ENCODE measurements at places on chromosomes 13 and 19.

- no peak for DNase-seq
These were observed 267.1 kb downstream of the KLF5 start for GRCh38 chr13:73325723-73326558.

DNA sequence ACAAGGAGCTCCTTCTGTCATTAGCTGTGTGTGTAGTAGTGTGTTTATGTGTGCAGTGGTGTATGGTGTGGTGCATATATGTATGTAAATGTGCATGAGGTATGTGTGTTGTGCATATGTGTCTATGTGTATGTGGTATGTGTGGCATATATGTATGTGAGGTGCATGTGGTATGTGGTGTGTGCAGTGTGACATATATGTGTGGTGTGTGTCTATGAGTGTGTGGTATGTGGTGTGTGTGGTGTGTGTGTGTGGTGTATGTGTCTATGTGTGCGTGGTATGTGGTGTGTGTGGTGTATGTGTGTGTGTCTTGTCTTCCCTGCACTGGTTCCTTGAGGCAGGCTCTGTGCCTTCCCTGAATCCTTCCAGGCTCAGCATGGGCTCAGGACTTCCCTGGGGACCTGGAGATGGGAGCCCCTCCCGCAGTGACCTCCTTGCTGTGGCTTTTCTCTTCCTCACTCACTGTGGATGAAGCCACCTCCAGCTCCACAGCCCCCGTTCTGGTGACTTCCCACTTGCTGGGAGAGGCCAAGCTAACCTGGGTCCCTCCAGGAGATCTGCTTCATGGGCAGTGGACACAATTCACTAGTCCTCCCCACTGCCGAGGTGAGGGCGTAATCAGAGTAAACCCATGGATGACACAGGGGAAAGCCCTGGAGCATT lies 64.2 kb downstream of the CCDC70 start:
- no peak for DNase-seq

- DNase-seq: no peak
These were observed 6.5 kb downstream of the UQCRFS1 start for GRCh38 chr19:29206453-29206852.

DNA sequence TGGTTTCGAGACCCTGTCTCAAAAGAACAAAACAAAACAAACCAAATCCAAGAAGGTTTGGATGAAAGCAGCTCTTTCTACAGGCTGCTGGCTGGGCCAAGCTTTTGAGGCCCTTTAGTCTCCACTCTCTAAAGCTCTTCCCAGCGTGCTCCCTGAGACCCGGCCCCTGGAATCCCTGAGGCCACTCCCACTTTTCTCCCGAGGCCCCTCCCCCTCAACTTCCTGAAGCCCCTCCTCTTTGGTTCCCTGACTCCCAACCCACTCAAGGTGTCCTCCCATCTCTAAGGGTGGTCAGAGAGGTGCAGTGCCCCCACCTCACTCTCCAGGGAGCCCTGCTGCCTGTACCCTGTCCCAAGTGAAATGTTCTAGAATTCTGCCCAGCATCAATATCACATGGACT lies 10.6 kb downstream of the ERICH6B start:
- no peak for DNase-seq

DNA sequence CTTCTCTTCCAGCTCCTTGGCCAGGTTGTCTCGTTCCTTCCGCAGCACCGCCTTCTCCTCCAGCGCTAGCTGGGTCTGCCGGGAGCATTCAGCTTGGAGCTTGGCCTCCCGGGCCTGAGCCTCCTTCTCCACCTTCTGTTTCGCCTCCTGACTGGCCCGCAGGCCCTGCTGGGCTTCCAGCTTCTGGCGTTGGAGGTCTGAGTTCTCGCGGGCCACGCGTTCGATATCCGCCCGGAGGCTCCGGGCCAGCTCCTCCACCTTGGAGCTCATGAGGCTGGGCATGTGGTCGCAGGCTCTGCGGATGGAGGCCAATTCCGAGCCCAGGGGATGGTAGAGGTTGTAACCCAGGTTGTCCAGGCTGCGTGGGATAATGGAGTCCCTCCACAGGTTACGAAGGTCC lies 11.8 kb downstream of the PLVAP start:
- DNase-seq: no peak

Data from substantia nigra (tissue), 51 donors.